Inflammatory macrophage treated with lipopolysaccharide for 1 hour (primary cell): ENCODE measurements at places on chromosomes 1 and 21.

DNA sequence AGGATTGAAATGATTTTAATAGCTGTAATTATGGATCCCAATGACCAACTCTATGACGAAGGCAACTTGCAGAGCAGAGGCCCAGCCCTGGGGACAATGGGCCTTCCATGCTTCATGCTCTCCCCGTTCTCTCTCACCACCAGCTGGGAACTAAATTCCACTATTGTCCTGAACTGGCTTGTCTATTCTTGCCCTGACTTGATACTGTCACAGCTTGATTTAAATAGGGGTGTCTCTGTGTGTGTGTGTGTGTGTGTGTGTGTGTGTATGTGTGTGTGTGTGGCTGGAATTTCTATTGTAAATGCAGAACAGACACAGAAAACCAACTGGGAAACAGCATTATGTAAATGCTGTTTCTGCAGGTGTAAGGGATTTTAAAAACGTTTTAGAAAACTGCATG, 57.0 kb downstream of the SLC22A15 start:
- no peak for DNase-seq

DNA sequence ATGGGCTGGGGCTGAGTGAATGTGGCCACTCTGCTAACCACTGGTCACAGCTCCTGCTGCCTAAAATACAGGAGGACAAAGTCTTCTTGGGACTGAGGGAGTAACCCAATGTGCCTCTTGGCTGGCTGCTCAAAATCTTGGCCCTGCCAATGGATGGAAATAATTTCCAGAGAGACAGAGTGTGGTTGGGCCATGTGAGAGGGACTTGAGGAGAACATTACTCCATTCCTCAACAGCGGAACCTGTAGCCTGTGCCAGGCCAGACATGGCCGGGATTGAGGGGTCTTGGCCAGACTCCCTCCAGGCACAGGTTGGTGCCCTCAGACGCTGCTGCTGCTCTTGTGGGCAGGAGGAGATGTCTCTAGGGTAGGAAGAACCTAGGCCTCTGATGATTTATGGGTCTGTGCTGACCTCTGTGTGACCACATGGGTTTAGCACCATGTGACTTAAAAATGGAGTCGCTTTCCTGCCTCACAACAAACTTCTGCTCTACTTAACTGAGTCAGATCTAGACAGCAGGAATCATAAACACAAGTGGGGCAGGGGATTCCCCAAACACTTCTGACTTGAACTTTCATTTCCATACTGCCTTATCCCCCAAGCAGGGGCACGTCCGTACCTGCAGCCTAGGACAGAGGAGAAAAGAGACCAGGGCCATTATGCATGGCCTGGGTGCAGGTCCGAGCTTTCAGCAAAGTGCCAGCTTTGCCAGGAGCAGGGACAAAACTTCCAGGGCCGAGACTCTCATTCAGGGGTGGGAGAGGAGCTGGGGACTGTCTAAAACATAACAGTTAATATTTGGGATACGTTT, 79.2 kb downstream of the CD34 start:
- peak; percentile 81 for DNase-seq

DNA sequence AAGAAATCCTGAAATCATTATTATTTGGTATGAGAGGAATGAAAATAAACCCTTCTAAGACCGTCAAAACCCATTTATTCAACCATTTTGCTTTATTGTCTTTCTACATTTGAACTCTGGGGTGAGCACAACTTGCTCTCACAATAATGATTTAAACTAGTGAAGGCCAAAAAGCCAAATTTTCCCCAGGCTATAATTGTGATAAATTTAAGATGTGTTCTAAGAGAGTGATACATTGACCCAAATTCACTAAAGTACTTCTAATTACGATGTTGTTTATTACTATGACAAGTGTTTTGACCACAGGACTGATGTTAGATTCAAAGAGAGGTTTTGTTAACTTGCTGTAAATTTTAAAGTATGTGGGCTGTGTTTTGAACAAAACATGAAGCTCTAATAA, 670.9 kb upstream of the NR5A2 start:
- no peak for DNase-seq

DNA sequence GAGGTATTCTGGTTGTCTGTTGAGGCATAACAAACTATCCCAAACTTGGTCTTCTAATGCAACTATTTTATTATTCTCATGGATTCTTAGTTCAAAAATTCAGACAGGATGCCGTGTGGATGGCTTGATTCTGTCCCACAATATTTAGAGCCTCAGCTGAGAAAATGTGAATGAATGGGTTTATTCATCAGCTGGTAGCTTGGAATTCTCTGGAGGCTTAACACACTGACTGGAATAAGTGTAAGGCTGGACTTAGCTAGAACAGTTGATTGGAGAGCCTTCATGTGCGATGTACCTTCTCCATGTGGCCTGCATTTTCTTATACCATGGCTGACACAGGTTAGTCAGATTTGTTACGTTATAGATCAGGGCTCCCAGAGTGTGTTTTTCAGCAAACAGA, 30.8 kb downstream of the TNNI3K start:
- DNase-seq: no peak

GRCh38 chr1:215104283-215104682, 21.7 kb downstream of the KCNK2 start:
- no peak for DNase-seq

- no peak for DNase-seq
Observed at GRCh38 chr21:39447264-39447663, 1.7 kb upstream of the LCA5L start.

DNA sequence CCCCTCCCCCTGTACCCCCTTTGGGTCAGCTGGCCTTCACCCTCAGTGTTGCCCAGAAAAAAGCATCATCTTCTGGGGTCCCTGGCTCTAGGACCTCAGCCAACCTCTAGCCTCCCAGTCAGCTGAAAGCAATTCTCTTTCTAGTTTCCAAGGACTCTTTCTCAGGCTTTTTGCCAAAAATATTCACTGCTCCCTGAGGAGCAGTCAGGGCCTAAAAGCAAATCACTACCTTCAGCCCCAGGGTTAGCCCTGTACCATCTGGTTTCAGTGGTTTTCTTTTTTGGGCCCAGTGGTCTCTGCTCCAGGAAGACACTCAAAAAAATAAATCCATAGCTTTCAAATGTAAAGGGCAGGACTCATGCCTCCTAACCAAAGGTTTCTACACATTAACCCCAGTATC, 3.1 kb upstream of the LMOD1 start:
- DNase-seq: no peak

GRCh38 chr1:153728305-153729066, 636 bp downstream of the INTS3 start:
- peak; percentile 10 for DNase-seq

GRCh38 chr1:184866586-184866985, 107.7 kb downstream of the NIBAN1 start:
- DNase-seq: no peak

DNA sequence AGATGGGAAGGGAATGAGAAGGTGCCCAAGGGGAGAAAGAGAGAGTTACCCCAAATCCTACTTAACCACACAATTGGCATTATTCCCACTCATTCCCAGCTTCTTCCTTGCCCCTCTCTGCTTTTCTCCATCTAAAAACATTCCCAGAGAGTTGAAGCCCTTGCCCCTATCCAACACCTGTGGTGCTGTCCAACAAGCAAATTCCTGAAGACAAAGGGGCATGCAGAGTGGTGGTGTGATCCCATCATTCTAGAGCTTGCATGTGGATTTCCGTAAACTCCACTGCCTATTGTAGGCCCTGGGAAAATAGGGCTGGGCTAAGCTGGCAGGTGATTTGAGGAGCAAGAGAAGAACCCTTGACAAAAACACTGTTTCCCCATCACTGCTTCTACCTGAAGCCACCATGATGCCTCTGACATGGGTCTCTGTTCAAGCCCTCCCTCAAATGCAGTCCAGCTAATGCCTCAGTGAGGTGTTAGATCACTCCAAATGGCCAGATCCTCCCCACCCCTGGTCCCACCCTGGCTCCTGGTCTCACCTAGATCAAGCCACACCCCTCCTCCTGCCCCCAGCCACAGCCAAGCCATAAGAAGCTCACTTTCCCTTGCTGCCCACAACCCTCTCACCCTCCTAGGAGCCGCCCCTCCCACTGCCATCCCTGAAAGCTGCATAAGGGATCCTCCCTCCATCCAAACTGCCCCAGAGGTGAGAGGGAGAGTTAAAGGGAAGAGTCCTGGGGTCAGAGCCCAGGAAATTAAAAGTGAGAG, 29.5 kb downstream of the SYT2 start:
- no peak for DNase-seq

DNA sequence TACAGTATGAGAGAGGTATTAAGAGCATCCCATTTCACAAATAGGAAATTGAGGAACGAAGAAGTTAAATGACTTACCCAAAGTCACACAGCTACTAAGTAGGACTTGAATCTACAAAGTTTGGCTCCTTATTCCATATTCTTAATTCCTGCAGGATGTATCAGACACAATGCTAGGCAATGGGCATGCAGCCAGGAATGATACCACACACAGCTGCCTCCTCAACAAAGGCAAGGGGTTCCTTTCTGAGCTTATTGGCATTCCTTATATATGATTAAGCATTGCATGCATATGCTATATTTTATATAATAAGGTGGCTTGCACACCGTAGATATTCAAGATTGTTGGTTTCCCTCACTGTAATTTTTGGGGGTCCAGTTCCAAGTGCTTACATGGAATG, 34.2 kb upstream of the JUN start:
- DNase-seq: no peak

GRCh38 chr1:5990913-5991312, 1.3 kb downstream of the NPHP4 start:
- DNase-seq: no peak

GRCh38 chr1:25458541-25459298, 28.0 kb downstream of the MACO1 start:
- DNase-seq: peak; percentile 65

DNA sequence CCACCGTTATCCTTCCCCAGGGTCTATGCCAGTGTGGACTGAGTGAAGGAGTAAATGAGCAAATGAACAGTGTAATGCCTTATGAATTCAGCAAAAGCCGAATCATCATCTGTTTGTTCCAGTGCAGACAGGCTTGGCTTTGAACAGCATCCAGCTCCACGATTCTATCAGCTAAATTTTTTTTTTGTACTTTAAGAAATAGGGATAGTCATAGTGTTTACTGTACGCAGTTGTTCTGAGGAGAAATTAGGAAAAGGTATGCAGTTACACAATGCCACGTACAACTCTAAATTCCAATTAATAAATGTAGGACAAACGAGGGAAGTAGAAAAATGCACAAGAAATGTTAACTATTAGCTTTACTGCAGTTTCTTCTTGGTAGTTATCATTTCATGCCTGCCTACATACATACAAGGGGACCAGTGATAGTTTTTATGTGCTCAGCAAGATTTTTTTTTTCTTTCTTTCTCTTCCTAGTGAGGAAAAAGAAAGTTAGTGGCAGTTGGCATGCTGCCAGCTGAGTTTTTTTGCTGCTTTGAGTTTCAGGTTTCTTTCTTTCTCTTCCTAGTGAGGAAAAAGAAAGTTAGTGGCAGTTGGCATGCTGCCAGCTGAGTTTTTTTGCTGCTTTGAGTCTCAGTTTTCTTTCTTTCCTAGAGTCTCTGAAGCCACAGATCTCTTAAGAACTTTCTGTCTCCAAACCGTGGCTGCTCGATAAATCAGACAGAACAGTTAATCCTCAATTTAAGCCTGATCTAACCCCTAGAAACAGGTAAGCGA, at the start of gene IFI44L:
Gene IFI44L, plus strand, starts transcription at position 646 of the 777 bp plus-strand sequence. CDS start 7,468 bp downstream, outside the sequence.
- DNase-seq: no peak

DNA sequence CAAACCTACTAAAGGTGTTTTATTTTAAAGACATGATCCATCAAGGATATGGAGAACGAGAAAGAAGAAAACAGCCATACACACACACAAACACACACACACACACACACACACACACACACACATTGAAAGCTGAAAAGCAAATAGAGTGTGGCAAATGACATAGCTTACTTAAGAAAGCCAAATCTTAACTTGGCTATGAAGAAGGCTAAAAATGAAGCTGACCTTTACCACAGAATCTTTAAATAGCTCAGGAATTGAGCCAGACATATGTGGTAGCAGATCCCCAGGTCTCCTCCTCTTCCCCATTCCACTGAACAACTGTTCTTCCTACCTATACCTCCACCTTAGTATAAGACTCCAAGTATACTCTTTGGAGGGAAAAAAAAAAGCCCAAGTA, 185.6 kb downstream of the CLEC20A start:
- DNase-seq: no peak

GRCh38 chr21:46662765-46663500, 27.5 kb downstream of the PRMT2 start:
- DNase-seq: no peak

- DNase-seq: peak; percentile 38
Observed at GRCh38 chr1:41041614-41042270, 20.2 kb upstream of the SLFNL1 start.

- DNase-seq: no peak
Observed at GRCh38 chr1:202011994-202012393, 1.6 kb downstream of the ELF3 start.

DNA sequence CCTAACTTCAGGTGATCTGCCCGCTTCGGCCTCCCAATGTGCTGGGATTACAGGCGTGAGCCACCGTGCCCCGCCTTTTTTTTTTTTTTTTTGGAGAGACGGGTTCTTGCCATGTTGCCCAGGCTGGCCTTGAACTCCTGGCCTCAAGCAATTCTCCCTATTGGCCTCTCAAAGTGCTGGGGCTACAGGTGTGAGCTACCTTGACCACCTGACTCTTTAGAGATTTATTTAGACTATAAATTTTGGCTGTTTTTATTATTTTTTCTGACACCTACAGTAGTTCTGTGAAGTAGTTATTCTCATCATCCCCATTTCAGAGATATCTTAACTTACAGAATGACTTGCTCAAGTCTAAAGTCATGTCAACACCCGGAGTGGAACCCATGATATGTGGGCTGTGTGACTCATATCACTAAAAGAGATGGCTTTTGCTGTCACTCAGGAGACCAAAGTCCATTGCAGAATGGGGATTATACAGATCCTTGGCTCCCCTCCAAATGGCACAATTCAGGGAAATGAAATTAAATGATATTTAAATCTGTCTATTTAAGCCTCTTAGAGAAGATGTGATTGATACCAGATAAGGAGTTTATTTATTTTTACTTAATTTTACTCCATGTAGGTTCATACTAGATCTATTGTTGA, 93.2 kb downstream of the CTH start:
- DNase-seq: peak; percentile 97

DNA sequence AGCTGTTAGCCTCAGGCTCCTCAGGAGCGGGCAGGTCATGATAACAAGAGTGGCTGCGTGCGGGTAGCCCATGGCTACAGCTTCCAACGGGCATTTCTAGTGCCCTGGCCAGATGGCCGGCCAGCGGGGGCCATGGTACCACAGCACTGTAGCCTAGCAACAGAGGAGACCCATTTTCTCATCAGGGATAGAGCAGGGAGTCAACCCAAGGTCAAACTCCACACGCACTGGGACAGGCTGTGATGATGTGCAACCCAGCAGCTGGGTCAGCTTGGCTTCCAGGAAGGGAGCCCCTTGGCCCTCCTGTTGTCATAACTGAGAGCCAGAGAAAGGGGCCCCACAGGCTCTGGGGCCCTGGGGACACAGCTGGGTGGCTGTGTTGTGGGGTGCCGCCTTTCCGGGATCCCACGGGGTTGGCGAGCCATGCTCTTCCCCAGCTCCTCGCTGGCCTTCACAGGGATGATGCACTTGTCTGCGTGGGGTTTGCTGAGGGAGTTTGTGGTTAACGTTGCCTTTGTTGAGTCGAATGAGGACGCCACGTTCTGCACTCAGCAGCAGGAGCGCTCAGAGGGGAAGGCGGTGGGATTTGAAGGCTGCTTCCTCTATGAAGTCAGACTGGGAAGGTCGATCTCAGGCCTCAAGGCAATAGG, 46.3 kb downstream of the COL18A1 start:
- DNase-seq: no peak
